ENCODE measurements at places on chromosomes 6 and 20.
A peak's percentile ranks its signal among the peaks of the same experiment; 100 is the strongest.

DNA sequence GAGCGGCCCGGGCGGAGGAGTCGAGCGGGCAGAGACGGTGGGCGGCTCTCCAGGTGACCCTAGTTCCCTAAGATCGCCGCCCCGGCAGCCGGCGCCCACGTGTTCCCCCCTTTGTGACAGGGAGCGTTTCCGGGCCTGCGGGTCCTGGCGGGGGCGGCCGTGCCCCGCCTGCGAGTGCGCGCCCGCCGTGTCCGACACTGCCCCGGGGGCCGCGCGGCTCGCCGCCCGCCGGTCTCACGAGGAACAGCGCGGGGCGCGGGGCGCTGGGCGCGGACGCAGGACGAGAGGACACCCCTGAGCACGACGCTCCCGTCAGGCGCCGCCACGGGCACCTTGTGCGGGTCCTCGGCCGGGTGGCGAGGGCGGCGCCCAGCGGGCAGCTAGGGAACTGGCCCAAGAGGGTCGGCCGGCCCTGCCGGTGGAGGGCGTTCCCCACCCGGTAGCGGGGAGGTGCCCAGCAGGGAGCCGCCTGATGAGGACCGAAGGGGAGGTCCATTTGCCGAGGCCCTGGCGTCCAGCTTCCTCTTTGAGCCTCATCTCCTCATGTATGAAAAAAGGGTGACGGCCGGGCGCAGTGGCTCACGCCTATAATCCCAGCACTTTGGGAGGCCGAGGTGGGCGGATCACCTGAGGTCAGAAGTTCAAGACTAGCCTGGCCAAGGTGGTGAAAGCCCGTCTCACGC is at the start of gene VARS1:
TSS of gene VARS1 (minus strand) at position 137 of the 683 bp plus-strand sequence. CDS start 535 bp downstream, outside the sequence.
- peak; percentile 92 for DNase-seq

GRCh38 chr6:139262519-139263300 is 29.1 kb downstream of the TXLNB start:
- DNase-seq, result no peak

DNA sequence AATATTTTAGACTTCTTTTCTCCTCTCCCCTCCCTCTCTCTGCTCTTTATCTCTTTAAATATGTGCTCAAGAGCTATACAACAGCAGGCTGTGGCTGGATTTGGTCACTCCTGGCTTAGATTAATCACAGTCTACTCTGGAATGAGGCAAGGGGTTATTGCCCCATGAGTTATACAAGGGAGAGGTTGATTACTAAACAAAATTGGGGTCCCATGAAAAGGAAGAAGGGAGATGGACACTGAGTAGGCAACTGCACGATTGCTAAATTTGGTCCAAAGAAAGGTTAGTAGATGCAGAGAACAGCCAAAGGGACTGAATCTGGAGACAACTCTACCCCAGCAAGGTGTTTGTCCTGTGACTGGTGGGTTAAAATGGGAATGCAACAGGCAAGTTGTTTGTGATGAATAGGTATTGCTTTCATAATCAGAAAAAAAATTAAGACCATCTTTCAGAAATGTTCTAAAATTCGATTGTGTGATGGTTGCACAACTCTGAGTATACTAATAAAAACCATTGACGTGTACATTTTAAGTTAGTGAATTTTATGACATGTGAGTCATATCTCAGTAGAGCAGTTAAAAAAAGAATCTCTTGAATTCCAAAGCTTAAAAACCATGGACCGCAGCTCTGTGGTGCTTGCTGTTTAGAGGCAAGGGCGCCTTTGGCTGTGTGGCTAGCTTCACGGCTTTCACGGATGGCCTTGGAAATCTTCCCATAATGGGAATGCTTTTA is 57.1 kb downstream of the KIZ start:
- DNase-seq, result peak; percentile 42

- DNase-seq, result no peak
Observed at GRCh38 chr6:3707751-3708412, 43.6 kb downstream of the PXDC1 start.

- DNase-seq, result no peak
Observed at GRCh38 chr20:32249030-32249738, 28.3 kb upstream of the KIF3B start.

GRCh38 chr6:84779380-84779779 is 15.0 kb upstream of the TBX18 start:
- no peak for DNase-seq

- DNase-seq, result no peak
Observed at GRCh38 chr6:33962246-33963027, 158.6 kb upstream of the MLN start.

- no peak for DNase-seq
Observed at GRCh38 chr6:121663292-121663810, 227.9 kb downstream of the GJA1 start.

GRCh38 chr6:85942844-85943243 is 300.2 kb upstream of the SYNCRIP start:
- DNase-seq, result no peak

DNA sequence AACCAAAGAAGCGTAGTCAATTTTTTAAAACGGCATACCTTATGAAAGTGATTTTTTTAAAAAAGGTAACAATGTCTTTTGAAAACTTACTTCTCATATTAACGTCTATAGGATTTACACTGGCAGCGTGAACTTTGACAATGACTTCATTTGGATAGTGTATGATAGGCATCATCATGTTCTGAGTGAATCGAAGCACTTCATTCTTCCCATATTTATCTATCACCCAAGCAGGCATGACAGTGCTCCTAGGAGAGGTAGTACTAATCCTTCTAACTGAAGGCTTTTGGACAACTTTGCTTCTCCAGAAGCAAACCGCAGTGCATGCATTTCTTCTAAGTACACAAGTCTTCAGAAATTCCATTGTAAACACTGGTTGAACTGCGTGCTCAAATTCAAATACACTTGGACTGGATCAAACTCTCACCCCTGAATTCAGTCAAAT is 618 bp downstream of the RTN4IP1 start:
- no peak for DNase-seq

DNA sequence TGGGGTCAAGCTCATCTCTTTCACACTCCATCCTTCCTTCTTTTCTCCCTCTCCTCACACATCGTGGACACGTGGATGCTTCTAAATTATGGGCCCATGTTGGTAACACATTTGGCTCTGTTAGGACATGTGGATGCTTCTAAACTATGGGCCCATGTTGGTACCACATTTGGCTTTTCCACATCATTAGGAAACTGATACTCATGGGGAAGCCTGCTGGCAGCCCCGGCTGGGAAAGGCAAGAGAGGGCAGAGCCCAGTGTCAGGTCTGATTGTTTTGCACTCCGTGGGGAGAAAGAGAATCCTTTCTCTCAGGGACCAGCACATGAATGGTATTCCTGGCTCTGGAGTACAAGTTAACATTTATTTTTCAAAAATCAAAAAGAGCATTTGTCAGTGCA is 4.0 kb upstream of the CST1 start:
- DNase-seq, result no peak

DNA sequence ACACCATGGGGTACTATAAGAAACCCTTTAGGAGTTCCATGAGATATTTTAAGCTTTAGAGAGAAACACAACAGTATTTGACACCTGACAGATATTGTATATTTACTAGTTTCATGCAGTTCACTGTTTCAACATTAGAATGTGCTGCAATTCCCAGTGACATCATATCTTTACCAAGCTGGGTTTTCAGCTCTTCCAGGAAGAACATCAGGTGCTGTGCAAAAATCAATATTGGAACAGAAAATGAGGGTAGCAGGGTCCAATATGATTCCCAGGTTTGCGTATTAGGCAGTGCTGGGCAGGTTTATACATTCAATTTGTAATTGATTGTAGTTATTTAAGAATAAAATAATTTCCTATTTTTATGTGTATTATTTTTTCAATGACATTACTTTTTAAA is 500.0 kb upstream of the EPHA7 start:
- no peak for DNase-seq

DNA sequence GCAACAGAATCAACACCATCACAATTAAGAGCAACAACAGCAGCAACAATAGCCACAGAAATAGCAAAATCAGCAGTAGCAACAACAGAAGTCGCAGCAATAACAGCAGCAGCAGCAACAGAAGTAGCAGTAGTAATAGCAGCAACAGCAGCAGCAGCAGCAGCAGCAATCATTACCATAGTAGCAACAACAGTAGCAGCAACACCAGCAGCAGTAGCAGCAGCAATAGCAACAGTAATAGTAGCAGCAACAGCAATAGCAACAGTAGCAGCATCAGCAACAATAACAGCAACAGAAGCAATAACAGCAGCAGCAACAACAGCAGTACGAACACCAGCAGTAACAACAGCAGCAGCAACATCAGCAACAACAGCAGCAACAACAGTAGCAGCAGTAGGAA is 39.8 kb downstream of the SLC22A2 start:
- DNase-seq, result no peak

- no peak for DNase-seq
Observed at GRCh38 chr6:70380252-70380651, 33.1 kb upstream of the FAM135A start.

DNA sequence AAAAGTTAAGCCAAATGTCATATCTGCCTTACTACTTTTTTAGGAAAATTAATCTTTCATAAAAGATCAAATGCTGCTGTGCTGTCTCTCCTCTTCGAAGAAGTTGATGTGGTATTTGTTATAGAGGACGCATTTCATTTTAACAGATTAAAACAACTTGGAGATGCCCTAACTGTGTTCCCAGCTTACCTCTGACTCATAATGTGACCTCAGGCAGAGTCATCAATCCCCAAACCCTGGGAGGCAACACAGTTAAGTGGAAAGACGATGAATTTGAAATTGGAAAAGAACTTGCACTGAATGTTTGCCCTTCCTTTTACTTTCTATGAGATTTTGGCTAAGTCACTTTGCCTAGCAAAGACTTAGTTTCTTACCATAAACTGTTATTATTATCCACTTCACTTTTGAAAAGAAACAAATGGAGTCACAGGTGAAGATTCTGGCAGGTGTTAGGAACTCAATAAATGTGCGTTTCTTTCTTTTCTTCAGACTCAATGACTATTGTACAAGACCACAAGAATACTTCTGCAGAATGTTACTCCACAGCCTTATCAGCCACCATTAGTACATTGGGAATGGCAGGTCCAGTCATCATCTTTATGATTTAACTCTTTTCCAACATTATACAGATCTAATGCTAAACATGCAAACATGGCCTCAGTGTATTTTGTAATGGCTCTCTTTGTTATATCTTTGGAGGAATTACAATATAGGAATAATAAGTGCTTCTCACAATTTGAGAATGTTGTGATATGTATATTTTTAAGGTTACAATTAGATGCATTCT is 102.6 kb downstream of the COL21A1 start:
- DNase-seq, result peak; percentile 41

DNA sequence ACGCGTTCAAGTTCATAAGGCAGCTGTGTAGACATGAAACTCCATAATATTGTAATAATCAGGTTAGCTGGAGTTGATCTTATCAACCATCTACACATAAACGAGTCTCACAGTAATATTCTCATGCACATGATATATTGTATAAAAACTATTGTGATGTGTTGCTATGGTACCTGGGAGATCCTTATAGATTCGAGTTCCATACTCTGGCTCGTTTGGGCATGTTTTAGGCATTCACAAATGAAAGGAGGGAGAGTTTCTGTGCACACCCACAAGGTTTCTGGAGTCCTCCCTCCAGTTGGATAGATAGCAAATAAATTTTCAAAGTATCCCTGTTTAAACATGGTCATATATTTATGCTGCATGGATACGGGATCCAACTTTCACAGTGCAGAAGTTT is 567.5 kb upstream of the SLC35B3 start:
- DNase-seq, result no peak

GRCh38 chr6:163965426-163966348 is 551.2 kb downstream of the QKI start:
- DNase-seq, result no peak

GRCh38 chr6:133610971-133611370 is 277.9 kb upstream of the TCF21 start:
- DNase-seq, result no peak

DNA sequence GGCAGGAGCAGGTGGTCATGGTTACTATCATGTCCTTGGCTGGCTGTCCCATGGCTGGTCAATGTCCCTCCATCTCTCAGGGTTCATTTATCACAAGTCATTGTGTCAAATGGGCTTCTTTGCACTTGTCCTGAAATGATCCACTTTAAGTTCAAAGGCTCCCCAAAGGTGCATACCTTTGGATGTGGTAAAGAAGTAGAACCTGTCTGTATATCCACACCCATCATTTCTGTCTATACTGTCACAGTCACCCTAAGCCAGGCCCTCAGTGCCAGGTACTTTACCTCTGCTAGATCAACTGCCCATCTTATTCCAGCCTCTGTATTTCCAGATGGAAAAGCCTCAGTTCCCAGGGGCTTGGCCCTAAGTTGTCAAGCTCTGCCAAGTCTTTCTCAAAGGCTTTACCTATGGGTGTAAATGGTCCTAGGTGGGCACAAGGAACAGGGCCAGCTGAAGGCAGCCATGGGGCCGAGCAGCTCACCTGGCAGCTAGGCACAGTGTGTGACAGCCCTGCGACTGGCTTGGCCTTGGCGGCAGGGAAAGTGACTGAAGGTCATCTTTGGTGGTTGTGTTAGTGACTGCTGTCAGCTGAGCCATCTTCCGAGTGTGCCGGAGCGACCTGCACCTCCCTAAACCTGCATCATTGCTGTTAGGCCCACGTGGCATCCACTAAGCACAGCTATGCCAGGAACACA is 198.4 kb downstream of the SYNDIG1 start:
- no peak for DNase-seq

- no peak for DNase-seq
Observed at GRCh38 chr6:133016631-133017030, 202.3 kb downstream of the RPS12 start.

- no peak for DNase-seq
Observed at GRCh38 chr6:156869980-156870398, 92.8 kb downstream of the ARID1B start.

DNA sequence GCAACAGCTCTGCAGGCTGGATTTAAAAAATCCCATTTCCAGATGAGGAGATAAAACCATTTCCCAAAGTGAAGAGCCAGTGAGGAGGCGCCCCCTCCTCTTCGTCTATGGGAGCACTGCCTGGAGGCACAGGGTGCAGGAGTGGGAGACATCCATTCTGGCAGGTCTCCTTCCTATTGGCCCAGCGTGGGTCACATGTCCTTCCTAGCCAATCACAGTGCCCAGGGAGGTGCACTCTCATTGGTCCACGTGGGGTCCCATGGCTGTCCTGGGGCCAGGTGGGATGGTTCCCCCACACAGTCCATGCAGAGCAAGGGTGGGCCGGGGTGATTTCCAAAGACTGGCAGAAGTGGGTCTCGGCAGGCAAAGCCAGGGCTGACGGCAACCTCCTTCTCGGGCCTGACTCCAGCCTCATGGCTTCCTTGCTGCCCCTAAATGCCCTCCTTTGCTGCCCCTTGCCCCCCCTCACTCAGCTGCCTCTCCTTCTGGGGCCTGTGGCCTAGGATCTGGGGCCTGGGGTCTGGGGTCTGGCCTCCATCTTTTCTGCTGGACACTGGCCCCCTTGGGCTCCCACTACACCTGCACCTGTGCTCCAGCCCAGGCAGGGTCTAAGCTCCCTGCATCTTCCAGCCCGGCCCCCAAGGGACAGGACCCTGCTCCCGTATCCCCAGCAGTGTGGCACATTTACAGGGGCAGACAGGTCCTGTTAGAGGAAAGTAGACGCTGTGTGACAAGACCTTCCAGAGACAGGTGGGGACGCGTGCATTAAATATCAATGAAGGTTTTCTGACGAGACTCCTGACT is 231.7 kb downstream of the TAF4 start:
- DNase-seq, result no peak

All from H54 (cell line).